ENCODE measurements at places on chromosomes 5 and 9.

- DNase-seq, result no peak
Measured at GRCh38 chr9:88187631-88188030, 49.4 kb upstream of the SPATA31C2 start.

- DNase-seq, result no peak
Measured at GRCh38 chr9:134811673-134812342, 68.8 kb upstream of the FCN2 start.

- DNase-seq, result peak; percentile 46
Measured at GRCh38 chr9:96383165-96383942, at the start of gene SLC35D2. TSS of gene SLC35D2 (minus strand) at chr9:96383711. CDS start at chr9:96383634, 77 bp downstream.

GRCh38 chr5:127088251-127088650 lies 14.9 kb upstream of the C5orf63 start:
- DNase-seq, result no peak

- DNase-seq, result no peak
Measured at GRCh38 chr5:169072233-169072632, 228.7 kb downstream of the SLIT3 start.
